Stimulated activated CD8-positive, alpha-beta memory T cell treated with anti-CD3 and anti-CD28 coated beads, Interleukin-7, amount 100 ng/mL, for 48 hours (primary cell): ENCODE measurements at places on chromosomes 7 and 10.

- DNase-seq = no peak
Observed at GRCh38 chr10:49650724-49651034, 28.8 kb upstream of the C10orf53 start.

DNA sequence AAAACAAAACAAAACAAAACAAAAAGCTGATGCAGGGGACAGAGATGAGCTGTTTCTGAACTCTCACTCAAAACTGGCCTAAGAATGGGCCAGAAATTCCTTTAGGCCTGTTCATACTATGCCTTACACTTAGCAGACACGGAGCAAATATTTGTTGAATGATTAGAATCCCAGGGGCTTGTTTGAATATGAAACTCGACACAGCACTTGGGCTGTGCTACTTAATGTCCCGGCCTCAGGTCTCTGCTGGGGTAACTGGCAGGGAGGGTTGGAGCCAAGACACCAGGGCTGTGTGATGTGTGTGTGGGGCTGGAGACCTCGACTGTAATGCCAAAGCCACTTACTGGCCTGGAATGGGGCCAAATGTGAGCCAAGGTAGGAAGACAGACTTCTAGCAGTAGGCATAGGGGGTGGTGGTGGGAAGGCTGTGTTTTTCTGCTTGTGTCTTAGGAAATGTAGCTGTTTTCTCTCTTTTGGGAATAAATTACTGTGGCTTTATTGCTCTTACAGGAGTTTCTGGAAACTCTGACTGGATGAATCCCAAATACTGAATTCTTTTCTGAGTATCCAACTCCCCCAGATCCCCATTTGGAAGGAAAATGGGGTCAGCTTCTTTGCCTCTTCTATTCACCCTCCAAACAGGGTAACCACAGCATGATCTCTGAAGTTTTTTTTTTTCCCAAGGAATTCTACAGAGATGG is 66.7 kb downstream of the EMX2 start:
- no peak for DNase-seq

- DNase-seq = no peak
Observed at GRCh38 chr7:90760892-90761291, 164.8 kb downstream of the CDK14 start.

GRCh38 chr10:122348512-122348911 is 26.0 kb upstream of the PLEKHA1 start:
- no peak for DNase-seq

DNA sequence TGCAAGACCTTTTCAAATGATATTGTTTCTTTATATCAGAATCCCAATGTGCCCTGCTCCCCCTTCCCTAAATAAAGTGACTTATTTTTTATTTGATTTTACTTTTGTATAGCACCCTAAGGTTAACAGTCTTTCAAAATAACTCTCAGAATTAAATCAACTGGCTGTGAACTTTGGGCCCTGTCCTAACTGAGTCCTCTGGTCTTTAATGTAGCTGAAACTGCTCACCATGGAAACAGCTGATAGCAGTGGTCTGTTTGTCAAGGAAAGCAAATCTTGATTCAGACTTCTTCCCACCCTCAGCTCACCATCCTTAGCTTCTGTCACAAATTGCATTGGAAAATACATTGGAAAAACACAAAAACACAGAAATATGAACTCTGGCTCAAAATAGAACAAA is 105.2 kb upstream of the PRPS1L1 start:
- DNase-seq = no peak

- DNase-seq = no peak
Observed at GRCh38 chr7:30671793-30672465, 10.3 kb downstream of the CRHR2 start.

DNA sequence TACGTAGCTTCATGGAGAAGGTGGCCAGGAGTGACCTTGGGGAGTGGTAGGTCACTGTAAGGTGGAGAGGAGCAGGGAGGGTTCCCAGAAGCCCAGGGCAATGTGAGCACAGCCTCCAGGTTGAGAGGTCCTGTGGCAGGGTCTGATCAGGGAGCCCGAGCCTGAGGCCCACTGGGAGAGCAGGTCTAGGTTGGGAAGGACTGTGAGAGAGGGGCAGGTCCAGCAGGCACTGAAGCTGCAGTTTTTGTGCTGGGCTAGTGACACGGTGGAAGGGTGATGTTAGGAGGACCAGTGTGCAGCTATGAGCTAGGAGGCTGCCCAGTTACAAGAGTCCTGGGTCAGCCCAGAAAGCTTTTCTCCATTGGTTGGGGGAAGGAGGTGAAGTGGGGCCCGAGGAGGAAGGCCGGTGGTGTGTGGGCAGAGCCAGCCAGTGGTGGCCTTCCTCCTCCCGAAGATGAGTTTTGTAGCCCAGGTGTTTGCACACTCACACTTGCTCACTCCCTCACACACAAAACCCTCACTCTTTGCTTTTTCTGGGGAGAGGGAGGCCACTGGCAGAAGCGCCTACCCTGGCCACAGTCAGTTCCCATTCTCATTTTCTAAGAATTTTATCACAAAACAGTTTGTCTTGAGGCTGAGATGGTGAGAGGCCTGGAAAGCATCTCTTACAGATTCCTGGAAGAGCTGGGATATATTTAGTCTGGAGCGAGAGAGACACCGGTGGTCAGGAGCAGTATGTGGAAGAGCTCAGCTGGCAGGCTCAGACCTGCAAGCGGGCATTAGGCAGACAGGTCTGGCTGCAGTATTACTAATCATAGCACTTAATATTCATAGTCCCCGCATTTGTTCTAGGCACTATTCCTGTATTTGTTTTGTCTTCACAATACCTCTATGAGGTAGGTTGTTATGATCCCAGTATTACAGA is 57.1 kb downstream of the ZNF467 start:
- no peak for DNase-seq

GRCh38 chr10:78053211-78053868 is 19.7 kb downstream of the RPS24 start:
- DNase-seq = no peak

DNA sequence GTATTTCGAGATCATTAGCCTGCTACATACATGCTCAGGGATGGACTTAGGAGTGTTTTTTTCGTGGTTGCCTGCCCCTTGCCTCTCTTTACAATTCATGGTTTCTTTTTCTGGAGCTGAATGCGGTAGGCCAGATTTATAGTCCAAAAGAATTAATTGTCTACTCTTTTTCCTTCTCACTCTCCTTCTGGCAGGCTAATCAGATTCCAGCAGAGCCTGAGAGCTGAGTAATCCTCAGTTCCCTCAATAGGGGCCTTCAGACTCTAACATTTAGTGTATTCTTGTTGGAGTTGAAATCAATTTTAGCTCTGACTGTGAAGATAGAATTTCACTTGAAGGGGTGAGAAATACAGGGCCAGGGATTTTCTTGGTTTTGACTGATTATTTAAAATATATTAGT is 16.4 kb downstream of the SORCS3 start:
- DNase-seq = no peak

- DNase-seq = no peak
Observed at GRCh38 chr7:1863091-1863900, 193.2 kb downstream of the ELFN1 start.

DNA sequence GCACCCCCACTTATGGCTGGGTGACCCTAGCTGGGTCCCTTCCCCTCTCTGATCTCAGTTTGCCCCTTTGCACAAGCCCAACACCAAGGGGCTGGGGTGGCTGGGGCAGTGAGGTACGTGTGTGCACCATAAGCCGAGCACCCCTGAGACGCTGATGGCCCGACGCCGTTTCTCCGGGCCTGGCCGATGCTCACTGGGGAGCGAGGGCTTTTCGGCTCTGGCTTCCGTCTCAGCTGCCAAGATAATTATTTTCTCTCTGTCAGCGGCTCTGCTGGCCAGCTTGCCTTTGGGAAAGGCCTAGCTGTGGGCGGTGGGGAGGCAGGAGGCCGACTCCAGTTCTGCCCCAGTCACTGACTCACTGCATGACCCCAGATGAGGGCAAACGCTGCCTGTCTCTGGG is 91.0 kb downstream of the ZMIZ1 start:
- no peak for DNase-seq

- DNase-seq = no peak
Observed at GRCh38 chr10:103145046-103145445, 48.0 kb downstream of the NT5C2 start.

- DNase-seq = no peak
Observed at GRCh38 chr7:94298943-94299342, 95.8 kb upstream of the COL1A2 start.

GRCh38 chr10:31261511-31262311 is 57.3 kb upstream of the ZEB1 start:
- no peak for DNase-seq

- DNase-seq = no peak
Observed at GRCh38 chr10:21260506-21261149, 264.9 kb downstream of the SKIDA1 start.

GRCh38 chr10:103707956-103708626 is 147.3 kb downstream of the SH3PXD2A start:
- no peak for DNase-seq

- no peak for DNase-seq
Observed at GRCh38 chr7:68125168-68125567, 1128.5 kb downstream of the TYW1 start.

GRCh38 chr10:101331956-101332355 is 22.0 kb upstream of the BTRC start:
- DNase-seq = no peak

- no peak for DNase-seq
Observed at GRCh38 chr10:32938554-32939061, 19.4 kb downstream of the ITGB1 start.

DNA sequence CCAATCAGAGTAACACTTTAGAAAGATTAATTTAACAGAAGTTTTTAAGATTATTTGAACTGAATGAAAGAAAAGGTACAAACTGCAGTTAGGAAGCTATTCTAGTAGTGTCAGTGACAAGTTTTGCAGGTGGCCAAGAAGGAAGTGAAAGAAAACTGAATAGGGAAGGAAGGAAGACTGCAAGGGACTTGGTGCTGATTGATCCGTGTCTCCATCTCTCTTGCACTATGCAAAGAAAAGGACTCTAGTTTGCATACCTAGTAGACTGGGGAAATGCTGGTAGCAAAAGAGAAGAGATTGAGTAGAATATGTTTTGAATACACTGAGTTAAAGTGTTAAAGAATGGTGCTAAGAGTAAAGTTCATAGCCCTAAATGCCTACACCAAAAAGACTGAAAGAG is 33.0 kb downstream of the OR6V1 start:
- DNase-seq = no peak

- no peak for DNase-seq
Observed at GRCh38 chr10:68208424-68209042, 23.4 kb downstream of the ATOH7 start.

DNA sequence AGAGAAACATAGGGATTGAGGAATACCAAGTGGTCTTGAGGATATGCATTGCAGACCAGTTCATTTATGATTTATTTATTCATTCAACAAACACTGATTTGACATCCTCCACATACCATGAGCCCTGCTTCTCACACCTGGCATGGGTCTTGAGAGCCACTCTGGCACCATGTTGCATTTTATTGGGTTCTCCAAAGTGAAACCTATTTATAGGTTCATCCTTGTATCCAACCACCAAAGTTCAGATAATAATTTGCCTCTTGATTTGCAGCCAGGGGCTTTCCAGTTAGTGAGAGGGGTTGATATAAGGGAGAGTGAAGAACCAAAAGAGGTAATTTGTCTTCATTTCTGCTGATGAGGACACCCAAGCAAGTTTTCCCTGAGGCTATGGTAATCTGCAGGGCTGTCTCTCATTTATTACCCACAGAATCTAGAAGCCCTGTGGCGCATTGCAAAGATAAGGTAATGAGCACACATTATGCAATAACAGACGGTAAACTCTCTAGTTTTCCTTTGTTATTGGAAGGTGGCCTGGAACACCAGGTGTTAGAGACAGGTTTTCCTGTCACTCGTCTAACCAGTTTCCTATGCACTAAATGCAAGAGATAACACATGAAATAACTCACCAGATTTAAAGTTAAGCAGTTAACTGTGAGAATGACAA is 28.8 kb upstream of the ICA1 start:
- no peak for DNase-seq

DNA sequence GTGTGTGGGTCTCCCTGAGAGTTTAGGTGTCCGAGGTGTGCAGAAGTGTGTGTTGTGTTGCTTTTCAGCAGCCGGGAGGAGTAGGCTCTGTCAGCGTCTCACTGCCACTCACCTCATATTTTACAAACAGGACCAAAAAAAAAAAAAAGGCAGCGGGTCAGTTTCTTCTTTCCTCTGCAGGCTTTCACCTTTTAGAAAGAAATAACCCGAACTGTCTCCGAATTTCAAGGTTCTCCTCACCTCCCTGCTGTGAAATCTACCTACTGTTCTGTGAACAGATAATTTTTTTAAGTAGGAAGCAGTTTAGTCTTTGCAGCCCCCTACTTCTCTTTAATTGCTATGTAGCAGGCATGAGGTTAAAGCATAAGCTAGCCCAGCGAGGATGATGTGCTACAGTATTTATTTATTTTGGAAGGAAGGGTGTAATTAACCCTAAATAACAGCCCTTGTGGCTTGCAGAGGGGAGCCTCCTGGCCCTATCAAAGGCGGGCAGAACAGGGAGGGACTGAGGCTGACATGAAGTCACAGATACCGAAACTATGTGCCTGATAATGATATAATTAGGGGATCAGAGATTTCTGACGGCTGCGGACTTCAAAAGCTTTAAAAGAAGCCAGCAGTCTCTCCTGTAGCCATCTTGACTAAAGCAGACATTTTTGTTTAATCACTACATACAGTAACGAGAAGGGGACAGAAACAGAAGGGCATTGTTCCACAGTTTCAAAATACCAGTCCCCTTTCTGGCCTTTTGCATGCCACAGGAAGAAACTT is 1.6 kb downstream of the BAMBI start:
- DNase-seq = no peak

GRCh38 chr10:101143345-101143630 is 12.2 kb downstream of the TLX1 start:
- DNase-seq = no peak

DNA sequence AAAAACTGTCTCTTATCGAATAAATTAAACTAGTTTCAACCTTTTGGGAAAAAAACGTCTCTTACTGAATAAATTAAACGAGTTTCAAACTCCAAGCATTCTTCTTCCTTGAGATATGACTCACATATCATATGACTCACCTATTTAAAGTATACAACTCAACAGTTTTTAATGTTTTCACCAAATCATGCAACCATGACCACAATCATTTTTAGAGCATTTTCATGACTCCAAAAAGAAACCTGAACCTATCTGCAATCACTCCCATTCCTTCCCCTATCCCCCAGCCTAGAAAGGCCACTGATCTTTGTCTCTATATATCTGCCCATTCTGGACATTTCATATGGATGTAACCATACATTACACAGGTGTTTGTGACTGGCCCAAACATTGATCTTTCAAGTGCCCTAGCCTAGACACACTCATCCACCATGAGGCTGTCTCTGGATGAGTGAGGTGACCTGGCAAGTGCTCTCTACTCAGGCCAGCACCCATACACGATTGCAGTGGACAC is 115.3 kb downstream of the PIP4K2A start:
- no peak for DNase-seq

GRCh38 chr7:5545222-5545914 is 121.7 kb upstream of the TNRC18 start:
- DNase-seq = no peak

DNA sequence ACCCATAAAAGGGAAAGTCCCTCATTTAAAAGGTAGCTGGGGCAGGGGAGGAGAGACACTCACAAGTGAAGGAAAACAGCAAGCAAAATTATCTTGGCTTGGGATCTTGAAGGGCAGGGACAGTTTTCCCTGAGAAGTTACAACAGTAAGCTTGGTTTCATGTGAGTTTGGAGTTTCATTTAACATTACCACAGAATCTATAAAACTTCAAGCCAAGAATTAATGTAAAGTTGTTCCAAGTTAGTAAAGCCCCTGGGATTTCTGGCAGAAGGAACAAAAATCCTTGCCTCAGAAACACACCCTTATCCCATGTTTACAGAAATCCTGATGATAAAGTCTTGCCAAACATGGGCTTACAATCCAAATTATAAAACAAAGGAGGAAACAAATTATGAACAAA is 19.2 kb downstream of the CRPPA start:
- DNase-seq = no peak
